A549 (cell line): ENCODE measurements at places on chromosomes 1 and 21.

DNA sequence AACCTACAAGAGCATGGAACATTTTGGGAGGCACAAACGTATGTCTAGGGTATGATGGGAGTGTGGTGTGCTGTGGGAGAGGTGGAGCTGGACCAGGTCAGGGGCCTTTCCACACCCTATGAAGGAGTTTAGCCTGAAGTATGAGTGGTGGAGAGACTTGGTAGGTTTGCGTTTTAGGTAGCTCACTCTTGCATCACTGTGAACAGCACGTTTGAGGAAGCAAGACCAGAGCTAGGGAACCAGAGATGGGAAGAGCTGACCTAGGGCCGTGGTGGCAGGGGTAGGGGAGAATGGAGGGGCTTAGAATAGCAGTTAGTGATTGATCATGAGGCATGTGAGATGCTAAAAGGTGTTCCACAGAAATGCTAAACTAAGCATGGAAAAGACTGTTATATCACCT is 25.1 kb upstream of the ZFP69B start:
- no peak for DNase-seq

- DNase-seq = no peak
Observed at GRCh38 chr1:147753081-147753480, 7.3 kb downstream of the GJA5 start.

DNA sequence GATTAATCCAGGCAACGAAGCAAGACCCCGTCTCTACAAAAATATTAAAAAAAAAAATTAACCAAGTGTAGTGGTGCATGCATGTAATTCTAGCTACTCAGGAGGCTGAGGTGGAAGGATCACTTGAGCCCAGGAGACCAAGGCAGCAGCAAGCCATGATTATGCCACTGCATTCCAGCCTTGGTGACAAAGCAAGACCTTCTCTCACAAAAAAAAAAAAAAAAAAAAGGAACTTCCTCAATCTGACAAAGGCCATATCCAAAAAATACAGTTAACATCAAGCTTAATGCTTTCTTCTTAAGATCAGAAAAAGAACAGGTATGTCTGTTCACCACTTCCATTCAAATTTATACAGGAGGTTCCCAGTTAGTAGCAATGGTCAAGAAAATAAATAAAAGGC is 54.4 kb downstream of the EVI5 start:
- no peak for DNase-seq

DNA sequence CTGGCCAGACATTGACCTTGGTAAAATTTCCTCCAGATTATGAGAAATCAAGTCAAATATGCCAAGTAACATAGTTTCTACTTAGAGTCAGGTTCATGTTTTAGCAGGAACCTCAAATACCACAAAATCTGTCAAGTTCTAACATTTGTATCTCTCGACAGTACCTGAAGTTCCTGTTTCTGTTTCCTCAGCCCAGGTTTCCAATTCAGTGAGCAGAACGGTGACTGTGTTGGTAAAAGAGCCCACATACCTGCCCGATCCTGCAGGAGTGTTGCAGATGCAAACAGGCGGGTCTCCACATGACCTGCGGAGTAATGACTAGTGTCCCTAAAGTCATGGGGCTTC is 57.9 kb upstream of the LGALS8 start:
- no peak for DNase-seq

GRCh38 chr21:45570826-45571601 is 28.8 kb upstream of the SLC19A1 start:
- no peak for DNase-seq

GRCh38 chr1:232421143-232421796 is 208.7 kb downstream of the SIPA1L2 start:
- no peak for DNase-seq
